Erythroblast (primary cell): ENCODE measurements at places on chromosomes 2 and 18.

- DNase-seq, result no peak
These were observed 25.3 kb downstream of the TSHZ1 start for GRCh38 chr18:75235896-75236295.

DNA sequence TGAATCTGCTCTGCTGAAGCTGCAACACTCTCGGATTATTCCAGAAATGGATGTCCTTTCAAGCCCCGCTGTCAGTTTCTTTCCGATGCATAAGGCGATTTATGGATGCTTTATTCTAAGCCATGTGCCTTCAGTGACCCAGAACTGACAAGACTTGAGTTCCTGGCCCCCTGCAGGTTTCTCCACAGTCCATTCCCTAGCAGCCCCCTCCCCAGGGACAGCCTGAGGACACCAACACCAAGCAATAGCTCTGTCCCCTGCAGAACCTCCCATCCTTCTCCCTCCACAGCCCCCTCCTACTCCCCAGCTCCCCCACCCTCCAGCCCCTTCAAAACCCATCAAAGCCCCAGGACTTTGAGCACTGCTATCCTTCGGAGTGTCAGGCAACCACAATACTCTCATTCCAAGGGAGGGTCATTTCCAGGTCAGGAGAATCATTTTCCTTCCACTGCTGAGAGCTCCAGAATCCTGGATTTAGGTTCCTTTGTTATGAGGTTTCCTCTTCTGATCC lies 24.6 kb upstream of the SPP2 start:
- DNase-seq, result no peak

- DNase-seq, result no peak
These were observed 221.0 kb downstream of the NOL4 start for GRCh38 chr18:34003687-34004086.

GRCh38 chr2:62527478-62528210 lies 21.6 kb upstream of the TMEM17 start:
- peak; percentile 45 for DNase-seq

- peak; percentile 61 for DNase-seq
These were observed 400 bp downstream of the CCDC88A start for GRCh38 chr2:55419233-55419678.

DNA sequence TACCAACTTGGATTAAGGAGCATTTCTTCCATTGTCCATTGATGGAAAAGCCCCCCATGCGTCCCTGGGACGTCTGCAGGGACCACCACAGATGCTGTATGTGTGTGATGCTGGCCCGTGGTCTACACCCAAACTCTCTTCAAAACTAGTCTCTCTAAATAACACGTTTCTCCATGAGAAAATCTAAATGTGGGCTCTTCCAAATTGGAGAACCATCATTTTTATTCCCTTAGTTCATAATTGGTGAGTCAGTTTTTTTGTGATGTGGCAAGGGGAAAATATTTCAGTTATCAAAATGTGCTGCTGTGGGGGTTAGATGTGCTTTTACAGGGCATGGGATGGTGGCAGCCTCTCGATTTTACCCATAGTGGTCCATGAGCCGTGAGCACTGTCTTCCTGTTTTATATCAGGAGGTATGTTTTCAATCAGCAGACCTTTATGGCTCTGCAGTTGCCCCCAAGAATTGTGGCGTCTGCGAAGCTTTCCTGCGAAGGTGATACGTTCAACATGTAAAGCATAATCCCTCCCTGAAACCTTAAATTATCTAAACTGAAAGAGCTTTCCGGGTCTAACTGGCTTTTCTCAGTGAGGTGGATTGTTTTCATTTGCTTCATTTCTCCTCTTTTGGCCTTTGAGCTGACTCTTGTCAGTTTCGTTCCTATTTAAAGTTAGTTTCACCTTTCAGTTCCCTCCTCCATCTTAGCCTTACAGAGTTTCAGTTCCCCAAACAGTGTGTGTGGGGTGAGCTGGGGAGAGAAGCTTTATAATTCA lies 78.4 kb downstream of the SETBP1 start:
- no peak for DNase-seq

- DNase-seq, result no peak
These were observed 53.8 kb downstream of the TGOLN2 start for GRCh38 chr2:85273738-85274731.

DNA sequence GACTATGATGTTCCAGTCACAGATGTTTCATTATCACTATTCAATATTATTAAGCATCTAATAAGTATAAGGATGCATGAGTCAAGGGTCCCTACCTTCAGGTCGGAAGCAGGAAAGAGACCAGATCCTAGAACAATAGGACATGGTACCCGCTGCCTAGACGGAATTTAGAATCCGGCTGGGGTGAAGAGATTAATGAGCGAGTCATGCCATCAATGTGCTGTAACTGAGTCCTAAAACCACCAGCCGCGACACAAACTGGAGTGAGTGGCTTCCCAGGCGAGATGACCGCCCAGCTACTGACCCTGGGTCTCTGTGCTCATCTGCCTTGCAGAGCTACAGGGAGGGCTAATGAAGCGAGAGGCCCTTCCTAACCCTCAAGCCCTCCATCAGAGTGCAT lies 73.6 kb downstream of the DNMT3A start:
- no peak for DNase-seq

- no peak for DNase-seq
These were observed 80.9 kb downstream of the LYPD6B start for GRCh38 chr2:149119368-149119767.

GRCh38 chr2:159695795-159696448 lies 16.4 kb upstream of the MARCHF7 start:
- no peak for DNase-seq

DNA sequence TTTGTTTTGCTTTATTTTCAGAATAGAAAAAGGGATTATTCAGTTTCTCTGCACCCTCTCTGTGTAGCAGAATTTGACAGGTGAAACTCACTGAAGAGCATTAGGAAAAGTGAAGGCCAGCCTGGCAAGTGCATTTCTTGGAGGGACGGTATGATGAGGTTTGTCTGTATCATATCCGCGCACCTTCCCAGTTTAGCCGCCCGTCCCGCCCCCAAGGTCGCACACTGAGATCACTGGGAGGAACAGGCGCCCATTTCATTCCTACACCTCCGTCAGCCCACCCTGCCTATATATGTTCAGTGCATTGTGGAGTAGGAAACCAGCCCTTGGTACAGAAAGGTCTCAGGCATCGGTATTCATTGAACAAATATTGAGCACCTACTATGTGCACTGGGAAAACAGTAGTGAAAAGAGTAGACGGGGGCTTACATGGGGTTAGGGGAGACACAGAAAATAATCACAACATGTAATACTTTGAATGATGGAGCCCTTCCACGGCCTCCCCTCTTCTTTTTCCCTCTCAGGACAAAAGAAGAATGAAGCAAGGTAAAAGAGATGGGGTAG lies 678 bp upstream of the FECH start:
- no peak for DNase-seq

DNA sequence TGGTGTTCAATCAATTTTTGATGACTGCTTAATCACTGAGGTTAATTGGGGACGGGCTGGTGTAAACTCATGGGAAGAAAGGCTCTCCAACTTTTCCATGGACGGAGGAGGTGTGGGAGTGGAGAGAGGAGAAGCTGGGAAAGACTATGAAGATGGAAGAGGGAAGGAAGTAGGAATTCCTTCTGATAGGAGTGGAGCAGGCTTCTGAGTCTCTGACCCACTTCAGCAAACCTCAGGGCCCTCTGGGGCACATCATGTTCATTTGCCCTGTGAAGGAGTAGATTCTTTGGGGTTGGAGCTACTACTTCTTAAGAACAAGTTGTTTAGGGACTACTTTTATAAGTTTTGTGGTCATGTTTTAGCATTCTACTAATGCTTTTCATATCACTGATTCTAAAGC lies 87.0 kb upstream of the MAP4K3 start:
- no peak for DNase-seq

- DNase-seq, result no peak
These were observed 92.9 kb upstream of the SLC14A2 start for GRCh38 chr18:45522371-45522770.

- DNase-seq, result no peak
These were observed 405.5 kb downstream of the MEIS1 start for GRCh38 chr2:66840321-66841002.

GRCh38 chr2:3769766-3770165 lies 66.4 kb downstream of the DCDC2C start:
- DNase-seq, result no peak

- DNase-seq, result peak; percentile 18
These were observed 4.2 kb downstream of the PLEKHA3 start for GRCh38 chr2:178484245-178485041.

- DNase-seq, result no peak
These were observed 515.5 kb upstream of the CHAC2 start for GRCh38 chr2:53252115-53252514.

DNA sequence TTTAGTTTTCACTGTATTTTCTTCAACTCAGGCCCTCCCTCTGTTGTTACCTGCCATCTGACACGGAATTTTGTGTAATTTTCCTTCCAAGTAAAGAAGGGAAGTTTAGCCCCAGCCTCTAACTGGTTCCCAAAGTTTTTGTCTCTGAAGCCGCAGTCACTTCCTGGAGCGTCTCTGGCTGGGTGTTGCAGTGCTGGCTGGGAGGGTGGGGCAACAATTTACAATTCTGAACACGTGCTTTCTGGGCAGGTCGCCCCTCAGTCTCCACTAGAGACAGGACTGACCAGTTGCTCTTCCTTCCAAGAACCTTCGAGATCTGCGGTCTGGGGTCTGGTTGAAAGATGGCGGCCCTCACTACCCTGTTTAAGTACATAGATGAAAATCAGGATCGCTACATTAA lies 3.5 kb downstream of the CNDP2 start:
- peak; percentile 69 for DNase-seq

- DNase-seq, result no peak
These were observed 833.7 kb upstream of the CHAC2 start for GRCh38 chr2:52933878-52934277.

- DNase-seq, result no peak
These were observed at the start of gene GPR39 for GRCh38 chr2:132416723-132417395. TSS of gene GPR39 (plus strand) at chr2:132416805.

DNA sequence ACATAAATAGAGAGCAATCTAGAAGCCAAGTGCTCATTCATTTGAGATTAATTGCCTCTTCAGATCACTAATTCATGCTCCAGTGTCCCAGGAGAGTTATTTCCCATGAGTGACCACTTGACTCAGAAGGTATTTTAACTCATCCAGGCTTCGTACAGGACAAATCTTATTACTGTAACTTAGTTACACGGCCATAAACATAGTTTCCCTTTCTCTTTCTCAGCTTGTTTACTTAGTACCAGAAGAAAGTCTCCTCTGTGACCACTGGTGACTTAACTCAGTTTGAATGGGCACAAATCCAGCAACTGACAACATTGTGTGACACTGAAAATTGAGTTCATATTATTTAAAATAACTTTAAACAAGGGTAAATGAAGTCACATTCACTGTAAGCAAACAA lies 25.3 kb downstream of the MMADHC start:
- DNase-seq, result peak; percentile 3

DNA sequence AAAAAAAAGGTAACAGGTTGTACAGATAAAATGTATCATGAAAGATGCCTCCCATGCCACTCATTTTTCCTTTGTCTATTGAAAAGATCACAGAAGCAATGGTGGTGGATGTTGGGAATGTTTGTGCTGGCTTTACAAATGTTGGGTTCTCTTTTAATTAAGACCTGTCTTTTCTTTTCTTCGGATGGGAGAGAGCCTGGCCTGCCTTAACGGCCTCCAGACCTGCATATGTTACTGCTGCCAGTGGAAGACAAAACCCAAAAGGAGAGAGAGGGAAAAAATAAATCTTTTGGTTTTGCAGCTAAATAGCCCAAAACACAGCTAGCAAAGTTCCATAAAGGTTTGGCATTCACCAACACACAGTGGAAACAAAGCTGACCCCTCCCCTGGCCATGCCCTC lies 50.5 kb upstream of the FZD7 start:
- no peak for DNase-seq

GRCh38 chr2:85390941-85391669 lies 19.1 kb downstream of the CAPG start:
- DNase-seq, result peak; percentile 77

- DNase-seq, result no peak
These were observed 258.9 kb upstream of the EPHA4 start for GRCh38 chr2:221831051-221831450.

DNA sequence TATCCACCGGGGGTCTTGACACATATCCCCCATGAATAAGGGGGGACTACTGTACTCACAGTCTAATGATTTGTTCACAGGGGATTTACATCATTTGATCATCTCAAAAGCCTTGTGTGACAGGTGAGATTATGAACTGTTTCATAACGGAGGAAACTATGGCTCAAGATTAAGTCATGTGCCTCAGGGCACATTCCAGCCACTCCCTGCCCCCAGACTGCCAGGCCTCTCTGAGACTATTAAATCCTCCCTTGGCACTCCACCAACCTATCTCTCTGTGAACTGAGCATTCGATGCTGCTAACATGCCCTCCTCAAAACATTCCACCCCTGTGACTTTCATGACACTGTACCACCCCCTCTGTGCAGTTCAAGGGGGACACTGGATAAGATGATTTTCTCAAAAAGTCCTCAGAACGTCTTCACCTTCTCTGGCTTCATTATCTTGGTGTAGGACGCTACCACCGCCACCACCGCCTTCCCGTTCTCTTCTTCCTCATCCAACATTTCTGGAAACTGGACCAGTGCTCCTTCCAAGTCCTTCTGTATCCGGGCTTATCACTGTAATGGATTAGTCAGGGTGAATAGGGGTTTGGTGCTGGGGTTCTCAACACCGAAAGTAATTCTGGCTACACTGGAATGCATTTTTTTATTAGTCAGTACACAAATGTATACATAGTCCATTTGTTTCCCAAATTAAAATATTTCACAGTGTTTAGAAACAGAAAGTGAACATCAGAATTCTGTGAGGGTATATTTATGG lies 169.6 kb downstream of the KCNS3 start:
- DNase-seq, result no peak

GRCh38 chr2:23445450-23445868 lies 60.5 kb downstream of the KLHL29 start:
- DNase-seq, result no peak

DNA sequence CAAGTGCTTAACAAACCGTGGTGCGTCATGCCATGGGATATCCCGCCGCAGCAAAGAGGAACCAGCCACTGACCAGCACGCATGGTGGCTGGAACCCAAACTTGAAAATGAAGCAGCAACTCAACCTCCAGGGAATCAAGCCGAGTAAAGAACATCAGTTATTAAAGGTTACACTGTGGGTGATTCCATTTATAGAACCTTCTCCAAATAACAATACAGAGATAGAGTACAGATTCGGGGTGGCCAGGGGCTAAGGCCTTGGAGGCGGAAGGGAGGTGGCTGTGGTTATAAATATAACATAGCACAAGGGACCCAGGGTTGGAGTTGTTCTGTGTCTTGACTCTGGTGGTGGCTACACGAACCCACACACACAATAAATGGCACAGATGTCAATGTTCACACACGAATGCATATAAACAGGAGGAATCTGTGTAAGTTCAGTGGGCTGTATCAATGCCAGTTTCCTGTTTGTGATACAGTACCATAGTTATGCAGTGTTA lies 123.1 kb downstream of the EIPR1 start:
- DNase-seq, result no peak

GRCh38 chr2:98126061-98126460 lies 39.1 kb downstream of the VWA3B start:
- no peak for DNase-seq

DNA sequence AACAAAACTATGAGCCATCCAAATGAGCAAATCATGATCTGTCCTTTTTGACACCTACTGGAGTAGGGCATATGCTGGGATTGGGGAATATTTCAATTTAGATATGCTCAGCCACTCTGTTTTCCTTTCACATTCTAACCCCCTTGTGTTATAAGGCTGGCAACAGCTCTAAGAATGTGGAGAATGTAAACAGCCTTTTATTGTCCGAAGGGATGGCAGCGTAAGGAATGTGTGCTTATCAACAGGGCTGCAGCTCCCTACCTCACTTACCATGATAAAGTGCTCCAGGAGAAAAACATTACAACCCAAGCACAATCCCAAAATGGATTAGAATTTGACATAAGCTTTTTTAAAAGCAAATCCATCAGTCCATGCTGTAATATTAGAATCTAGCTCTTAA lies 2.2 kb downstream of the NXPH2 start:
- DNase-seq, result no peak
